ENCODE measurements at places on chromosomes 3 and 15.

GRCh38 chr3:142723665-142723967 is 218 bp upstream of the TRPC1 start:
- no peak for DNase-seq

DNA sequence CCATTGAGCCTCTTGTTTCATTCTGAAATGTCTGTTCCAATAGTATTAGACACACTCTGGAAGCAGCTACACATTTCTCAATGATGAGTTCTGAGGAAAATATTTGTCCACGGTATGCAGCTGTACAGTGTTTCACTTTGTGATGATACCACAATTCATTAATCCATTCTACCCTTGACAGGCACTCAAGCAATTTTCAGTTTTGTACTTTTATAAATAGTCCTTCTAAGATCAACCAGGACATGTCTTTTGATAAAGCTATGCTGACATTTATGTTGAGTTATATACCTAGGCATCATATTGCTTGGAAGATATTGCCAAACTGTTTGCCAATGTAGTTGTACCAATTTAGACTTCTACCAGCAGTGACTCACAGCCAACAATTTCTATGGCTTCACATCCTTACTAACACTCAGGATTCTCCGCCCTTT is 165.1 kb upstream of the COL8A1 start:
- no peak for DNase-seq

DNA sequence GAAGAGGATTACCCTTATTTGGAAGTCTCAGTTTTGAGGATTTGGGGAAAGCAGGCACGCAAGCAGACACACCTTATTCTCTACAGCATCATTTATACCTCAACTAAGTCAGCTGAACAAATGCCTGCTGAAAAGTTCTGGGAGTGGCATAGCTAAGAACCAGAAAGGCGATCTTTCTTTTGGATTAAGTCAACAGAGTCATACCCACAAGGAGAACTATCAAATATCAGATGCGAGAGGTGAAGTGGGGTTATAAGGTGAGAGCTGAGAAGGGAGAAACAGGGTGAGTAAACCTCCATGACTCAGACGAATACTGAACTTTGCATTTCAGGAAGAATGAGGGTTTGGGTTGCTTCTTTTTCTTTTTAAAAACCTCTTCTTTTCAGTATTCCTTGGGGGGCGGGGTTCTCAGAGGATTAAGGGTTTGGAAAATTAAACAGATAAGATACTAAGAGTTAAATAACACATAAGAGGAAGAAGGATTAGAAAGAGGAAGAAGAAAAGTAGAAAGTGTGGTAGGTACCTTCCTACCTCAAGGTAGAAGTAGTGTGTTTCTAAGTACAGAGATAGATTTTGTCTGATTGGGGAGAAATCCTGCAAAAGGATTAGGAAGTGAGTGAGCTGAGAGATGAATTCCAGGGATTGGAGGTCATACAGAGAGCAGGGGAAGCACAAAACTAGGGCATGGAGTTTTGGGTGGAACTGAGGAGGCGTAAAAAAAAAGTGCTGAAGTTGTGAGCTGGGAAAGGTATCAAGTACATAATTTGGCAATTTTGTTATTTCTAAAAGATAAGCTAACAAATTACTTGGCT is 41.3 kb upstream of the ICE2 start:
- no peak for DNase-seq

DNA sequence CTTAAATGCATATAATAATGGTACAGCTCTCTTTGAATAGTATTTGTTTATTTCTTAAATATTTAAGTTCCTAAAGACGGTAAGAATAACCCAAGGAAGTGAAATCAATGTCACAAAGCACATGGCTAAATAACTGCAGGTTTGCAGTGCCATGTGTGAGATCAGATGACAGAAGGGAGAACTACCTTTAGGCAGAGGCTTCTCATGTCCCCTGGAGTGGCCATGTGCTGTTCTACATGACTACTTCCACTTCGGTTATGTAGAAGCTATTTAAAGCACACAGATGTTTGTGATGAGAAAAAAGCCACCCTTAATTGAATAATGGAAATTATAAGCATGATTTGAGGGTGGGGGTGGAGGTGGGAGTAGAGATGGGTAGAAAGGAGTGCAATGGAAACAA is 109.1 kb downstream of the UBE3A start:
- no peak for DNase-seq

- DNase-seq = peak; percentile 48
These were observed 408 bp downstream of the WDR82 start for GRCh38 chr3:52277972-52278509.

- no peak for DNase-seq
These were observed 149.6 kb downstream of the PDZRN3 start for GRCh38 chr3:73475175-73475574.

DNA sequence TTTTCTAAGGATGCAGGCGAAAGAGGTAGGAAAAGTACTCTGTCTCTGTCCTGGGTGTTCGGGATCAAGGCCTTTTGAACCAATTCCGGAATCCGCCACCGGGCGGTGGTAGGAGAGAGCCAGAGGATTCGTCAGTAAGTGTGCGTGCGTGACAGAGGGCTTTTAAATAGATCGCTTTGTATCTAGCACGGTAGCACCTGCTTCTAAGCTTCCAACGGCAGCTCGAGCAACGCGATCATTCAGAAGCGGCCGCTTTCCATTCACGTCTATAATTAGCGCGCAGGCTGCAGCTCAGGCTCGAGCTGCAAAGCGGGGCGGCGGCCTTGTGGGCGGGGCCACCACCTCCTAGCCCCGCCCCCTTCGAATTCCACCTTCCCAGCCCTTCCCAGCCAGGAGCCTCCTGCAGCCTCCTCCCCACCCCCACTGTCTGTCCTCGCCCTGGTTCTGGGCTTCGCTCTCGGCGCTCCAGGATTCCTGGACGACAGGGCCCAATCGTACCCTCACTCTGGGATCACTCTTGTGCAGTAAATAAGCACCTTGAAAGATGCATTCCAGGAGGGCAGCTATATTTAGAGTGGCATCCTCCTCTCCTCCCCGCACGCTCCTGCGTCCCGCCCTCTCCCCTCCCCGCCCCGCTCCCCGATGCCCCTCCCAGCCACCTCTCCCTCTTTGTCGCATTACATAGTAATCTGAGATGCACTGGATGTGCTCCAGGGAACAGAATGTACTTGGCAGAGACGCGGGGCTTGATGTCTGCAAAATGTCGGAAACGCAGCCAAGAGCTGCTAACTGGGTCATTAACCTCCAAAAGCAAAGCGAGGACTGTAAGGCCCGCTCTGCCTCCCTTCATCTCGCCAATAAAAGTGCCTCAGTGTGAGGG is 224.1 kb upstream of the TPRG1 start:
- no peak for DNase-seq

GRCh38 chr3:16264174-16264707 is 502 bp downstream of the DPH3 start:
- no peak for DNase-seq

- no peak for DNase-seq
These were observed 886.8 kb downstream of the VGLL3 start for GRCh38 chr3:86104154-86104553.

DNA sequence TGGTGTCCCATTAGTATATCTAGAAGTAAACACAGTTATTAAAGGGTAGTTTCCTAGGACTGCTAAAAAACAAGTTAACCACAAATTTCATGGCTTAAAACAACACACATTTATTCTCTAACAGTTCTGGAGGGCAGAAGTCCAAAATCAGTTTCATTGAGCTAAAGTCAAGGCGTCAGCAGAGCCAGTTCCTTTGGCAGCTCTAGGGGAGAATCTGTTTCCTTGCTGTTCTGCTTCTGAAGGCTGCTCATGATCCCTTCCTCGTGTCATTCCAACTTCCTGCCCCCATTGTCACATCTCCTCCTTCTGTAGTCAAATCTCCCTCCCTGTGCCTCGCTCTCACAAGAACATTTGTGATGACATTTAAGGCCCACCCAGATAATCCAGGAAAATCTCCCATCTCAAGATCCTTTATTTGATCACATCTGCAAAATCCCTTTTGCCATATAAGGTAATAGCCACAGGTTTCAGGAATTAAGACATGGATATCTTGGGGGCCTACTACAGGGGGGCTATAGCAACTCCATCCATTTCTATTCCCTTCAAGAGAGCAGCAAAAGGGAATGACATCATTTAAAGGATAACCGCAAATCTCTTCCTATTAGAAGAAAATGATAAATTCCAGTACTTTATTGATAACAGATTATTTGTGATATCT is 50.1 kb downstream of the GPR176 start:
- DNase-seq = no peak

DNA sequence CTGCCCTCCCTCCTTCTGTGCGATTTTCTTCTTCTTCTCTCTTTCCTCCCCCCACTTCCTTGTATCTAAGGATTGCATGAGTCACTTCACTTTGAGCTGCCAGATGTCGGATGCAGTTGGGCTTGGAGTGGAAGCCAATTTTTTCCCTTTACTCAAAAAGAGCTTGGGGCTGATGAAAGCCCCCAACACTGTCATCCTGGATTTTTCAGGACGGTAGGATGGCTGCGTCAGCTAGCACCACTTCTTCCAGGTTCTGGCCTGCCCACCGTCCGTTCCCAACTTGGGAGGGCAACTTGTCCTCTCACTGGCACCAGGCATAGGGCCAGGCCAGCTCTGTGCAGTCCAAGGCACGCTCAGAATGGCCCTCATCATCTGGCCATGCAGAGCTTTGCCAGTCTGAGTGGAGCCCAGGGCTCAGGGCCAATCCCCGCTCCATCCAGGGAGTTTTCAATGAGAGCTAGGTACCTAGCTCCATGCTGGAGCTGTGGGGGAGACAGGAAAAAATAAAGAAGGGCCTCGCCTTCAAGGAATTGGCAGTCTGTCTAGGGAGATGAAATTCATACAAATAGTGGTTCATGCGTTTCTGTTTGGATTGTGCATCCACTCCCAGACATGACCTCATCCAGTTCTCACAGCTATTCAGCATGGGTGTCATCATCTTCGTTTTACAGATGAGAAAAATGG is 47.7 kb upstream of the INSYN1 start:
- no peak for DNase-seq

DNA sequence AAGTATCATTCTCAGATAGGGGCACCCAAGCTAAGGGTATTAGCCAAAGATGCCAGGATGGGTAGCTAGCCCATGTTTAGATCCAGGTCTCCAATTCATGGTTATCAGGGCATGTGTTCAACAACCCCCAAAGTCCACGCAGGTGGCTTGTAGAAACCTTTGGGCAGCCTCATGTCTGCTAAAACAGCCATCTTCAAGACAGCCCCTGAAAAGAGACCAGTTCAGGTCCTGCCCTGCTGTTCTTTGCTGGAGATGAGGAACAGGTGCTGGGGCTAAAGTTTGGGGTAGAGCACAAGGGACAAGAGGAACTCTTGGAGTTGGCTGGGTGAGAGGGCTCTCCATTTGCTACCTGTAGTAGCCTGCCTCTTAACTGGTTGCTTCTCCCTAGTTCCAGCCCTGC is 4.6 kb downstream of the PPM1M start:
- DNase-seq = no peak

DNA sequence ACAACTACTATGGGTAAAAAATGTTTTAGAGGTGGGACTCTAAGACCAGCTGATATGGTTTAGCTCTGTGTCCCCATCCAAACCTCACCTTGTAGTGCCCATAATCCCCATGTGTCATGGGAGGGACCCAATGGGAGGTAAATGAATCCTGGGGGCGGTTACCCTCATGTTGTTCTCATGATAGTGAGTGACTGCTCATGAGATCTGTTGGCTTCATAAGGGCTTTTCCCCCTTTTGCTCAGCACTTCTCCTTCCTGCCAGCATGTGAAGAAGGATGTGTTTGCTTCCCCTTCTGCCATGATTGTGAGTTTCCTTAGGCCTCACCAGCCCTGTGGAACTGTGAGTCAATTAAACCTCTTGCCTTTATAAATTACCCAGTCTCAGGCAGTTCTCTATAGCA is 45.7 kb downstream of the FAM98B start:
- no peak for DNase-seq

DNA sequence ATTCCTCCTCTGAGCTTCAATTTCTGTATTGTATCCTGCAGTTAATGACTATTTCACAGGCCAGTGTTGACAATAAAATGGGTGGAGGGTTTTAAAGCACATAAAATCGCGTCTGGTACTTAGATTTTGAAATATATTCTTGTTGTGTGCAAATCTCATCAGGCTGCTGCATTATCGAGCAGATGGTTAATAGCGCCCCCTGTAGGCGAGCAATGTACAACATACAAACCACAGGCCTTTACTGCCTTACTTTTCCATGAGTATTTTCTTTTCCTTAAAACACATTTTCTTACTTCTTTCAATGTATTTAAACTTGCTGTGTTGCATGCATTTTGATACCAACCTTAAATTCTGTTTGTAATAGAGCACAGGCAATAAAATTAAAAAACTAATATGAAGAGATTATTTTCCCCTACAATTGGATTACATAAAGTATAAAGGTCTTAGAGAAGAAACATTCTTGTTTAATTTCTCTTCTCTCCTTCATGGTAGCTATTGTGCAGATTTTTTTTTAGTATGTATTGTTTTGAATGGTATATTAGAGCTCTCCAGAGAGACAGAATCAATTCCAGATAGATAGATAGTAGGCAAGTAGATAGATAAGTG is 608.4 kb downstream of the CADM2 start:
- DNase-seq = no peak

DNA sequence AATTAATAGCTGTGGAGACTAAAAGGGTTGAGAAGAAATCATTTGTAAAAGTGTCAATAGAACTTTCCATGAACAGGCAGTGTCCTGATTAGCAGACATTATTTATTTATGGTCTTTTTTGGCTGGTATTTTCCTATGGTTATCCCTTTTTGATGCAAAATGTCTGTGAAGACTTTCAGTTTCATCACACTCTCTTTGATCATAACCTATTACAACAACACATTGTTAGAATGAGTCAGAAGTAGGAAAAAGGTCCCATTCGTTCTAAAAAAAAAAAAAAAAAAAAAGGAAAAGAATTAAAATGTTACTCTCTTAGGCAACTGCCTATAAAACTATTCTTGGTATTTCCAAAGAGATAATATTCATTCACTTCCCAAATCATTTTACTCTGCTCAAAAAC is 62.1 kb downstream of the SLC49A4 start:
- no peak for DNase-seq

DNA sequence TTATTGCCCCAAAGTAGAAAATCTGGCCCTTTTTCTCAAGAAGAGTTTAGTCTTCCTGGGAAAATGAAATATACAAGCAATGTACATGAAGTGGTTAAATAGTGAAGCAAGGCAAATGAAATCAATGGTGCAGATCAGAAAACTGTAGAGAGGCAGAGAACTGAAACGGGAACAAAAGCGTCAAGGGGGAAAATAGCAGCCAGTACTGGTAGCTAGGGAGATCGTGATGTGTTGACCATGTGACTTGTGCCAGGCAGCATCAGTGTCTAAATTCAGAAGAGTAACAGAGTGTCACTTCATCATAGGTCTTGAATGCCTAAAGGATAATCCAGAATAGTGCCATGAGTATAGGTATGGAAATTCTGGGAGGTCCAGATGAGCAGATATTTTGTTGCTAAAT is 163.1 kb downstream of the CHL1 start:
- DNase-seq = no peak

DNA sequence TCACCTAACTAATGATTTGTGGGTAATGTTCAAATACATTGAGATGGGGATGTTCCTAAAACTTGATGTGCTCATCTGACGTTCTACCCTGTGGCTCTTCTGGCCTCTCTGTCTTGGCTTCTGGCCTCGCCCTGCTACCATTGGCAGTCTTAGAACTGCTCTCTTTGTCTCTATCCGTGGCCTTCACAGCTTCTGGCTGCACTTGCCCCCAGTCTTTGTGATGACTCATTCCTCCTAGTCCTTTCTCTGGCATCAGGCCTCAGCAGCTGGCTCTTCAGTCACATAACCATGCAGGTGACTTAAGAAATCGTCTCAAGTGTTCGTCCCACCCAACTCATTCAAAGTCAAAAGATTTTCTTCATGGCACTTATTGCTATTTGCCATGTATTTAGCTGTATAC is 188.1 kb downstream of the BBX start:
- no peak for DNase-seq

Data from activated CD4-positive, CD25-positive, alpha-beta regulatory T cell treated with anti-CD3 and anti-CD28 coated beads, Interleukin-2, amount 50 U/mL, for 16 hours (primary cell).